ENCODE measurements at places on chromosomes 12 and 14. TPM values are rescaled to one million over a fixed set of nuclear protein-coding genes. Genes with fewer than 3 reads are reported as not detected.

ACRBP gene
- 2.3 TPM for total RNA-seq

MAPKAPK5 gene
- total RNA-seq, result 68.3 TPM

CLBA1 gene
- 17.3 TPM for total RNA-seq

SLC25A47 gene
- total RNA-seq, result not detected

HHIPL1 gene
- total RNA-seq, result 2.4 TPM

CYP27B1 gene
- 1.6 TPM for total RNA-seq

TAS2R8 gene
- total RNA-seq, result not detected

KRT7 gene
- 2,511 TPM for total RNA-seq

SRRM4 gene
- total RNA-seq, result not detected

All from ureter (tissue), 1 donor.